Activated CD8-positive, alpha-beta T cell treated with anti-CD3 and anti-CD28 coated beads for 36 hours (primary cell): ENCODE measurements at places on chromosomes 16 and 17. TPM values are rescaled to one million over a fixed set of nuclear protein-coding genes. Genes with fewer than 3 reads are reported as not detected.
A peak's percentile ranks its signal among the peaks of the same experiment; 100 is the strongest.

DNA sequence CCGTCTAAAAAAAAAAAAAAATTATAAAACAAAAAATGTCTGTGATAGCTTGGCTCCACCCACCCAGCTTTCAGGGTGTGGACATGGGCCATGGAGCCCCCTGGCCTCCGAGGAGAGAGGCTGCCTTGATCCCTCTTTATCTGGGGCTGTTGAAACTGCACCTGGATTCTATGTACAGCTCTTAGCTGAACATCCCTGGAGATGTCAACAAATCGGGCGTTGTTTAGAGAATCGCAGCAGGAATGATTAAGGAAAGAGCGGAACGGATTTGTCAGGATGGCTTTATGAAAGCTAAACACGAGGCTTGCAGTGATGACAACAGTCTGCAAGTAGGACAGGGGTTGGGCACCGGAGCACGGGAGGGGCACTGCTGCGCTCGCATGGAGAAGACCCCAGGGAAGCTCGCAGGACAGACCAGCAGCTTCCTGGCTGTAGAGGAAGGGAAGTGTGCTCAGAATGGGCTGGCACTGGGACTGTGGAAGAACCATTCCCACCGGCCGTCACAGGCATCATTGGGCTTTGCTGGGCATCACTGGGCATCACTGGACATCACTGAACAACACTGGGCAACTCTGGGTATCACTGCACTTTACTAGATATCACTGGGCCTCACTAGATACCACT, 195.8 kb upstream of the FOXF1 start:
- DNase-seq: no peak

DNA sequence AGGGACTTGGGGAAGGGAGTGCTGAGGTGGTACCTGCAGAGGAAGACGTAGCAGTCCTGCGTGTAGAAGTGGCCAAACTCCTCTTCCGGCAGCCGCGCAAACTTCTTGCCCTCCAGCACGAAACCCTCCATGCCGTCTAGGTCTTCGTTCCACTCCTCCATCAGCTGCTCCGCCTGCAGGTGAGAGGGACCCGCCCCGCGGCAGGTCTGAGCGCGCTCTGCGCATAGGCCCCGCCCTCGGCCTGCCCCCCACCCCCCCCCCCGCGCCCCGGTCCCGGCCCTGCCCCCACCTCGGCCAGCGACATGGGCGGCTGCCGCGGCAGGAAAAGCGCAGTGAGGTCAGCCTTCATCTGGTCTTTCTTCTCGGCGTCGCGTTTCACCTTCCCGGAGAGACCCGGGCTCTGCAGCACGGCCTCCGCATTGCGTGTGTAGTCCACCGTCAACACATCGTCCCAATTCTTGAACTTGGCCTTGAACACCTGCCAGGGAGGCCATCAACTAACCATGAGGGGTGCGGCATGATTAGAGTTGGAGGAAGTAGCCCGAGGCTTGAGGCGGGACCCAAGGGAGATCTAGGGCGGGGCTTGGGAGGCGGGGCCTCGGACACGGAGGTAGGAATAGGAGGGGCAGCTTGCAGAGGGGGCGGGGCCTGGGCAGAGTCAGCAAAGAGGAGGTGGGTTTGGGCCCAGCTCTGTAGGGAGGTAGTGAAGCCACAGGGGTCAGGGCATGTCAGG, 11.5 kb downstream of the FLII start:
- DNase-seq: peak; percentile 51

- peak; percentile 22 for DNase-seq
Observed at GRCh38 chr17:57906910-57907309, 48.3 kb downstream of the CUEDC1 start.

- no peak for DNase-seq
Observed at GRCh38 chr17:81164371-81165245, 699 bp upstream of the PVALEF start.

DNA sequence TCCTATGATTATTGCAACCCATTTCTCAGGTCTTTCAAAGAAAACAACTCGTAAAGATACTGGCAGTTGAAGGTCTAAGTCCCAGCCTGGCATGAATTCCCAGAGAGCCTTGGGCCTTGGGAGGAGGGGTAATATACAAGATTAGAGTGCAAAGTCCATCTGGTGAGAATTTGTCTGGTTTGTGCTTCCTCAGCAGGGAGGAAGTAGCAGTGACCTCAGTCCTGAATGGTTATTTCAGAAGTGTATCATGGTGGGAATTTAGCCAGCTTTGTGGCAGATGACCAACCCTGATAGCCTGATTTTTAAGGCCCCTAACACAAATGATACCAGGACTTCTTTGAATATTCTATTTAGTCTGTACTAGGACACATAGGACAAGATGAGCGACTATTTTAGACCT, 151.2 kb upstream of the TBX2 start:
- DNase-seq: no peak

- no peak for DNase-seq
Observed at GRCh38 chr17:39627047-39627711, 427 bp downstream of the PPP1R1B start.

DNA sequence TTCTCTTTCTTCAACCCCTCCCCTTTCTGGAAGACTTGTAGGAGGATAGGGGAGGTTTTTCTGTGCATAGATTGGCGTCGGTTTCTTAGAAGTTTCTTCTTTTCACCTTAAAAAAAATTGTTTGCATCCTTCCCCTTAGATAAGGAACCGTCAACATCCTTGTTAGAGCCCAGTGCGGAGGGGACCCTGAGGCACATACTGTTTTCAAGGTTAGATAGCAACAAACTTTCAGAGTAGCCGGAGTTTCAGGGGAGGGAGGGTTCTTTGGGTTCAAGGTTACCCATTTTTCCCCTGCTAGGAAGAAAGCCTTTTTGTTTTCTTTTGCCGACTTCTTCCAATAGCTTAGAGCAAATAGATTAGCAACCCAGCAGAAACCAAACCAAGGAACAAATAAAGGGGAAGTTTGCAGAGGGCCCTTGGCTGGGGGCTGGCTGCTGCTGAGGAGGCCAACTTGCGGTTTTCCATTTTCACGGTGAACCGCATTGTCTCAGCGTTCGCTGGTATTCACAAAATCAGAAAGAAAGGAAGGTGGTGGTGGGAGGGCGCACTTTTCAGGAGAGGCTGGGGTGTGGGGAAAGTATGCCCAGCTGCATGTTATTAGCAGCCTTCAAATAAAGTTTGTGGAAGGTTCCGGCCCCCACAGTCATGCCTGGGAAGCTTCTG, 28.8 kb downstream of the MSI2 start:
- peak; percentile 82 for DNase-seq

DNA sequence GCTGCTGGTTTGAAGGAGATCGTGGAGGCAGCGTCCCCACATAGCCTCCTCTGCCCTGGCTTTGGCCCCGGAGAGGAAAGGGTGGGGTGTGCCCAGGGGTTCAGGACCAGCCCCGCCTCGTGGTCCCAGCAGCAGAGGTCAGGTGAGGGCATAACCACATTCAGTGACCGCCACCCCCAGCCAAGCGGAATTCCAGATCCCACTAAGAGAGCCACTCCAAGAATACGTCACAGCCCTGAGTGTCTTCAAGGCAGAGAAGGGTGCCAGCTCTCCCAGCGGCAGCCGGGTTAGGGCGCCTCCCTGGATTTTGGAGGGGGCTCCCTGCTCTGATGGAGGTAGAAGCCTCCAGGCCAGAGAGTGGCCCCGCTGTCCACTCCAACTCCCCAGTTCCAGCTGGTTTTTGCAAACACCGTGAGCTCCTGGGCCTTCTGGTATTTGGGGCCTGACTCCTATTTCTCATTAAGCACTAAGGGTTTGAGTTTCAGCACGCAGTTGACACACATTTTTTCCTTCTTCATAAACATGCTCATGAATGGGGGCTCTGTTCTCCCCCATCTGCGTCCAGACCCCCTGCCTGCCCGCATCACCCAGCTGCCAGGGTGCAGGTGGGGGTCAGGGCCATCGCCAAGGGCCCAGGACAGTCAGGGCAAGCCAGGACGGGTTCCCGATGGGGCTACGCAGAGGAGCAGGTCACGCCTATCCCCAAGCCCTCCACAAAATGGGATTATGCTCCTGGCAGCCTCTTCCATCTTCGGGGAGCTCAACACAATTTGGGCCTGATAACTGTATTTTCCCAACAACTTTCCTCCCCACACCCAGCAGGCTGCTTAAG, 98.4 kb upstream of the PLCG2 start:
- DNase-seq: no peak

DNA sequence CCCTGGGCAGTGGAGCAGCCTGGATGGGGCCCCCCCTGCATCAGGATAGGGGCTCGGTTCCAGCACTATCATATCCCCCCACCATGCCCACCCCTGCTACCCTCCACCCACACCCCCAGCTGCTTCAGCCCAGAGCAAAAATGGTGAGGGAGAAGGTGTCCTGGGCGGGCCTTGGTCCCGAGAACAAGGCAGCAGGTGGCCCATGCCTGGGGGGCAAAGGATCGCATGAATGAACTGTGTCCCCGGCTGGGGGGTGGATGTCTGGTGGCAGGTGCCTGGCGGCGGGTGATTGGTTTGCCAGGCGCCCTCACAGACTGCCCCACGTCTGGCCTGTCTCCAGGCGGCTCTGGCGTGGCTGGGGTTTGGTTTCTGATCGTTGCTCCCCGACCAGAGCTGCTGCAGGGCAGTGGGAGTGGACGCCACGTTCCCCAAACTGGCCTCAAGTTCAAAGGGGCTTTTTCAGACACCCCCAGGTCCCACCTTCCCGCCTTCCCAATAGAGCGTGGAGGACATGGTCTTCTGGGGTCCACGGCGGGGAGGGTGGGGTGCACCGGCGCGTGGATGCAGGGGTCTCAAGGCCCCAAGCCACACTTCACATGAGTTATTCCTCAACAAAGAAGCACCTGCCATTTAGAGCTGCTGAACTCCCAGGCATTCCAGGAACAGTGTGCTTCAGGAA, 12.6 kb downstream of the UTS2R start:
- DNase-seq: no peak

- DNase-seq: no peak
Observed at GRCh38 chr16:88553739-88554138, 16.5 kb upstream of the ZC3H18 start.

The C17orf113 gene
- 0.77 TPM for total RNA-seq

The NT5M gene
- 9.4 TPM for total RNA-seq

- no peak for DNase-seq
Observed at GRCh38 chr17:29073520-29073919, 30.6 kb downstream of the PIPOX start.

DNA sequence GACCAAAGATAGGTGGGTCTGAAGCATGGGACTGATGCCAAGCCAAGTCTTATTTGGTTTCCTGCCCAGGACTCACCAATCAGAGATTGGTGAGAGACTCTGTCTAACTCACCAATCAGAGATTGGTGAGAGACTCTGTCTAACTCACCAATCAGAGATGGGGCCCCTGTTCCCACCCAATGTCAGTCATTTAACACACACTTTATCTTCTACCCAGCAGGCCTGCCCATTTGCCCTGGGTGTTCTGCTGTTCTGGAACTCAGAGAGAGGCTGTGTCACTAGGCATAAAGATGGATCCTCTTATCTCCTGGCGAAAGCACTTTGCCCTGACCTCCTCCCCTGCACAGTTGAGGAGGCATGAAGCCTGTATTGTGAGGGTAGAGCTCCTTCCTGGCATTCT, 5.4 kb upstream of the RHOT1 start:
- peak; percentile 42 for DNase-seq

DNA sequence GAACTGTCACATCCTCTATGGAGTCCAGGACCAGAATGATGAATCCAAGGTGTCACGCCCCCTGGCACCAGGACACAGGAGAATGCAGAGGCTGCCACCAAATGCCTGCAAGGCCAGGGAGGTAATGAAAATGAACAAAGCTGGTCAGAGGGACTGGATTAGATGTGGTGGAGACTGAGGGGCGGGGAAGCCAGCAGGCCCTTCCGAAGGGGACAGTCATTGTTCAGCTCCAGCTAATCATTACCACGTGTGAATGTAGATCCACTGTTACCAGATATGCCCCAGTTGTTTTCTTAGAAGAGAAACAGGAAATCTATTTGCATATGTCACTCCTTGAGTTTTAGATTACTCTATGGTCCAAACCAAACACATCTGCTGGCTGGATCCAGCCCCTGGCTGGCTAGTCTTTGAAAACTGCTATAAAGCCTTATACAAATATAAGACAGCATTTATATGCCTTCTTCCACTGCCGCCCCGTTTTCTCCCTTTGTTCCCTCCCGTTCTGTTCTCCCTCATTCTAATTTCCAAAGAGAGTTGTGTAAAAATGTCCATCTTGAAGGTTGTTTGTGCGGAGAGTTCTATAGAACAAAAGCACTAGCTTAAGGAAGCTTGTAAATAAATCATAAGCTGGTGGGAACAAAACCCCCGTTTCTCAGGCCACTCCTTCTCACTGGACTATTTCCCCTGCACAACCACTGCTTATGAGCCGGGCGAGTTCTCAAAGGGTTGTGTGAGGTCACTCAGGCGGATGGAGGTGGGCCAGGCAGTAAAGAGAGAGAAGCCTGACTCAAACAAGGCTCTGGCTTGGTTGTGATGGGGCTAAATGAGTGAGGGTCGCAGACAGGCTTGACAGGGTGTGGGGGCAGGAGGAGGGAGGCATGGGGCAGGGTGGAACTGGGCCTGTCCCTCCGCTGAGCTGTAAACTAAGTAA, 14.2 kb downstream of the CRYM start:
- DNase-seq: no peak

GRCh38 chr17:55236316-55236715, 28.4 kb upstream of the HLF start:
- DNase-seq: no peak

The MYO15A gene
- 1.1 TPM for total RNA-seq

- no peak for DNase-seq
Observed at GRCh38 chr17:29210879-29211278, 30.7 kb upstream of the MYO18A start.

The SHISA9 gene
- total RNA-seq: not detected

The CARD14 gene
- total RNA-seq: 0.11 TPM

The KCNAB3 gene
- 7.2 TPM for total RNA-seq

GRCh38 chr17:29827179-29827578, 102.8 kb downstream of the SSH2 start:
- DNase-seq: no peak

DNA sequence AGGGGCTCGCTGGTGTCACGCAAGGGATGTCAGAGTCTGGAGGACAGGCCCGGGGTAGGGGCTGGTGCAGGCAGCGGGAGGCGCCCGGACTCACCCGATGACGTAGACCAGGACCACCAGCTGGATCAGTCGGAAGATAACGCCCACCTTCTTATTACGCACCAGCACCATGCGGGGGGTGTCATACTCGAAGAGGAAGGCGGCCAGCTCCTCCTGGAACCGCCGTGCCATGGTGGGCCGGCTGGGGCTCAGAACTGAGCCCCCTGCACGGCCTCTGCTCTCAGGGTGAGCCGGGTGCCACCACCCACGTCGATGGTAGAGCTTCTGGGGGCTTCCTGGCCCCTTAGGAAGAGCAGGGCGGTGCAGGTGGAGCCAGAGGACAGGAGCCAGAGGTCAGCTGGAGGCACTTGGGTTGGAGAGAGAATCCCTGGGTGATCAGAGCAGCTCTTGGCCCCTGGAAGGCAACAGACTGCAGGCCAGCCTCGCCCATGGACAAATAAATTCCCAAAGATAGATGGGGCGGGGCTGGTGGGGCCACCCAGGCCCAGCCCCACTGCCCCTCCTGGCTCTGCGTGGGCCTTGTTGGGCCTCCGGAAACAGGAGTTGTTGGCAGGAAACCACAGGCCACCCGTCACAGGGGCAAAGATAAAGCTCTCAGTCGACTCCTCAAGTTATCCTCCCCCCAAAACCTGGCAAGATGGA, at the start of gene P2RX1:
Gene P2RX1, minus strand, starts transcription at position 471 of the 702 bp plus-strand sequence. Its CDS starts 240 bp downstream, at position 231.
- DNase-seq: peak; percentile 78

The GRB7 gene
- not detected for total RNA-seq

- no peak for DNase-seq
Observed at GRCh38 chr17:43183921-43184320, 12.9 kb downstream of the NBR1 start.
